Left ventricle myocardium inferior (tissue), 1 donor: ENCODE measurements at places on chromosomes 3 and 15. TPM values are rescaled to one million over a fixed set of nuclear protein-coding genes. Genes with fewer than 3 reads are reported as not detected.

B3GALNT1 gene
- total RNA-seq = 56.1 TPM

DUOX1 gene
- 0.80 TPM for total RNA-seq

FOXL2NB gene
- not detected for total RNA-seq

CPLX3 gene
- total RNA-seq = 1.2 TPM

LRRIQ4 gene
- not detected for total RNA-seq

LCTL gene
- not detected for total RNA-seq
